ENCODE measurements at places on chromosomes 16 and 17.

DNA sequence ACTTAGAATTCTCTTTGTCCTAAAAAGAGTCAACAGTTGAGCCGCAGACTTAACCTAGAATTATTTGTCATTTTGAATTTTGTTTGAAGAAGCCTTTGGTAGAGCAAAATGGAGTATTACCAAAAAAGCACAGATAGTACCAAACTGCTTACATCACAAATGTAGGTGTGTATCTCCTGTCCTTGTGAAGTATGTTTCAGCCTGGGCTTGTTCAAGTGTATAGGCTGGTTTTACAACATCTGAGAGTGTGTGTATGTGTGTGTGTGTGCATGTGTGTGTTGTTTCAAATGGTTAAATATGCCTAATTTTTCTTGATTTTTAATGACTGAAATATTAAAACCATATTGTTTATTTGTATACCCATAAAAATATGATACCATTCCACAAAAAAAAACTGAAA, 188.7 kb upstream of the AXIN2 start:
- no peak for DNase-seq

DNA sequence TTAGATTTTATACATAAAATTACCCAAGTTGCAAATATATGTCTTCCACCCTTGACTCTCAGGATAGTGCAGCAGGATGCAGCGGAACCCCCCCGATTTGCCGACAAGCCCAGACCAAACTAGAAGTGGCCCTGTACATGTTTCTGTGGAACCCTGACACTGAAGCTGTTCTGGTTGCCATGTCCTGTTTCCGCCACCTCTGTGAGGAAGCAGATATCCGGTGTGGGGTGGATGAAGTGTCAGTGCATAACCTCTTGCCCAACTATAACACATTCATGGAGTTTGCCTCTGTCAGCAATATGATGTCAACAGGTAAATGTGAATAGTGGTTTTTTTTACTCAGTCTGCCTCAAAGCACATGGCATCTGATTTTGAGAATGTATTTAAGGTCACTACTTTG, 70.7 kb downstream of the OMG start:
- no peak for DNase-seq

DNA sequence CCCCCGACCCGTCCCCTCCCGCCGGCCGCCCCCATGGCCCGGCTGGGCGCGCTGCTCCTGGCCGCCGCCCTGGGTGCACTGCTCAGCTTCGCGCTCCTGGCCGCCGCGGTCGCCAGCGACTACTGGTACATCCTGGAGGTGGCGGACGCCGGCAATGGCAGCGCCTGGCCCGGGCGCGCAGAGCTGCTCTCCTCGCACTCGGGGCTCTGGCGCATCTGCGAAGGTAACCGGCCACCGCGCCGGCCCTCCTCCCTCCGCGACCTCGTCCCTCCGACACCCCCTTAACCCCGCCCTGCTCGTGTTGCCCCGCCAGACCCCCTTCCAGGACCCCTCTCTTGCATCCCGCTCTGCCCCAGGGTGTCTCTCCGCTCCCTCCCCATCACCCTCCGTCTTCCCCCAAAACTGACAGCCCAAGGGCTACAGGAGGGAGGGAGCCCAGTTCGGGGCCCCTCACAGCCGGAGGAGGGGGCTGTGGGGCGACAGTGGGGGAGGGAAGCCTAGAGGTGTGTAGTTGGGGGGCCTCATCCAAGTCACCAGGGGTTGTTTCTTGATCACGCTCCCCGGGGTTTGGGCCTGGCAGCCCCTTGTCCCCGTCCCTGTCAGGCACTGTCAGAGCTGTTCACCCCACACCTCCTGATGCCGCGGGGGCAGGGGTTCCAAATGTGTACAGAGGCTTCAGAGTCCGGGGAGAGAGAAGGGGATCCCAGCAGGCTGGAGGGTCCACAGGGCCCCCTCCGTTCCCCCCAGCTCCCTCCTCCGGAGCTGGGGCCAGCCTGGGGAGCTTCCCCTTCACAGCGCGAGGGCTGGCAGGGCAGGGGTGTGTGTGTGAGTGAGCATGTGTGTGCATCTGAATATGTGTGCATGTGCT, 794 bp downstream of the TMEM235 start:
- DNase-seq: no peak

DNA sequence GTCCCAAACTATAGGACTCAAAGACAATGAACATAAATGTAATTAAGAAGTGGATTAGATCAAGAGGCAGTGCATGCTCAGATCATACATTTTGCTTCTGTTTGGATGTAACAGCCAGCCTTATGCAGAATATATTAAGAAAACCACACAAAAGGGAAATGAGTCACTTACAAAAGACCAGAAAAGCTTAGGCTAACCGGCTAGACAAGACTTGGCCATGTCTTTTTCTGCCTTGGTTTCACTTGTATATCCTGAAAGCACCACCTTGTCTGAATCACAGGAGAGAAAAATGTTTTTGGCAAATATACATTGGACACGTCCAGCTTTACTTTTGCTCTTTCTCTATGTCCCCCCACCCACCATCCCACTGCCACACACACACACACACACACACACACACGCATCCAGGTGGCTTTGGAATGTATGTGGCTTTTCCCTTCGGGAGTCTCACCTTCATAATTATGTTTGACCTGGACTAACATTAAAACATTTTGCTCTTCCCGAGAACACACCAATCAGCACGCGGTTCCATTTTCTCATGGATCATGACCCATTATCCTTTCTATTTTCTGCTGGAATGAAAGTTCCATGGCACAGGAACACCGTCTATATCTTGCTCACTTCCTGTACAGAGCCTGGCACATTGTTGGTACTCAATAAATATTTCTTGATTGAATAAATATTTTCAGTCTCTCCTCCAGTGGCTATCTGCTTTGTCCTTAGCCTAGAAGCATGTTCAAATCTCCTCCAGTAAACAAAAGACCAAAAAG, 64.6 kb downstream of the CDK5R1 start:
- no peak for DNase-seq

DNA sequence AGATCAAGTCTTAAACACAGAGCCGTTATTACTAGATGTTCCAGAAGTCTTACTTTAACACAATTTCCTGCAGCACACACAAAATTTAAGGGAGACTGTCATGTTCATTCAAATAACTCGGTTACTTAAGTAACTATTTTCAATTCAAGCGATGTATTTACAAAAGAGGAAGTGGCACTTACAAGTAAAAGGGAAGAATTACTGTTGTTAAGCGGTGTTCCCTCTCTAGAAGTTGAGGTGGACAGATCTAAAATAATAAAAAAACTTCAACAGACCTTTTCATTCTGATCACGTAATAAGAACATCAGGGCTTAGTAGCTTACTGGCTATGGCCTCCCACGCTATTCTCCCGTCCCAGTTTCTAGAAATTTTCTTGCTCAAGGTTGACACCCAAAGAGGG, 26.2 kb upstream of the TXNDC11 start:
- no peak for DNase-seq

DNA sequence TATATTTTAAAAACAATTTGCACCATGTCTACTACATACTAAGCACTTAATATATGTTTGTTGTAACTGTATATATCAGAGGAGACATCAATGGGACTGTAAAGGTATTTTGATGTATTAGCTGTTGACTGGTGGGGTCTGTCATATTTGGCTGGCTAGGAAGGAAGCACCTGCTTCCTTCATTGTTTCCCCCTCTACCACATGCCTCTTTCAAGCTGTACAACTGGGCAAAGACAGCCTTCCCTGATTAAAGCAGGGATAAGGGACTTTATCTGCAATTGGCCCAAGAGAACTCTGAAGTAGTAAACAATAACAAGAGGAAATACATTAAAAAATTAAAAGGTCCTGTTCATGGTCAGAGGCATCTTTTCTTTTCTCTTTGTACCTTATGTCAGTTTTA, 5.5 kb upstream of the SLFN12L start:
- no peak for DNase-seq

- no peak for DNase-seq
Observed at GRCh38 chr17:40602445-40603443, 37.5 kb upstream of the CCR7 start.

DNA sequence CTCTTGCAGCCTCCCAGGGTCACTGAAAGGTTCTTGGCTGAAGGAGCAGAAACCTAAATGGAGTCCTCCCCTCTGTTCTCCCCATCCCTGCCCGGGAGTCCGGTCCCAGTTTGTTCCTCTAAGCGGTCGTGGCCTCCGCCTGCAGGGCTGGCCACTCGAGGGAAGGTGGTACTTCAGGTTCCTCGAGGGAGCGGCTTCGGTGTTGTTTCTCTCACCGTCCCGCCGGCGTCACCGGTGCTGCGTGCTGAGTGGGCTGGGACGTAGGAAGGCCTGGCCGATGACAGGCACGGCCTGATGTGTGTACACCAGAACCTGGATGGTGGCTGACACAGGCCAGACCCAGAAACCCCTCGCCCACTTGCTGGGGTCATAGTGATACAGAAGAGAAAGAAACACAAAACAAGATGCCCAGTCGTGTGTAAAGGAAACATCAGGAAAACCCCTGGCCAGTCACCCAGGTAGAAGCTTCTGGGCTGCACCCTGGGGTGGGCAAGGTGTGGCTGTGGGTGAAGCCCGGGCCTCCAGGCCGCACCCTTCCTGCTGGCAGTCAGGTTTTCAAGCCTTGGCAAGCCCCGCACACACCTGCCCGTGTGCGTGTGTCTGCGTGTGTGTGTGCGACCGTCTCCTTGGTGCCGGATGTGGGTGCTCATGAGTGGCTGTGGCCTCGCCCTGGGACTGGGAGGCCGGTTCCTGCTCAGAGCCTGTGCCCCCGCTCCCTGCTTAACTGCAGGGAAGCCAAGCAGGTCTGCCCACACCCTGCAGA, 52.0 kb downstream of the BAIAP2 start:
- no peak for DNase-seq

DNA sequence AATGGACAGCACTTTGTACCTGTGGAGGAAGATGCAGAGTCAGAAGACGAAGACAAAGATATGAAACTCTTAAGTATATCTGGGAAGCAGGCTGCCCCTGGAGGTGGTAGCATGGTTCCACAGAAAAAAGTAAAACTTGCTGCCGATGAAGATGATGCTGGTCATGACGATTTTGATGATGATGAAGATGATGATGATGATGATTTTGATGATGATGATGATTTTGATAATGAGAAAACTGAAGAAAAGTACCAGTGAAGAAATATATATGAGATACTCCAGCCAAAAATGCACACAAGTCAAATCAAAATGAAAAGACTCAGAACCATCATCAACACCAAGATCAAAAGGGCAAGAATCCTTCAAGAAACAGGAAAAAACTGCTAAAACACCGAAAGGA, 268.5 kb upstream of the EEF2KMT start:
- DNase-seq: no peak

DNA sequence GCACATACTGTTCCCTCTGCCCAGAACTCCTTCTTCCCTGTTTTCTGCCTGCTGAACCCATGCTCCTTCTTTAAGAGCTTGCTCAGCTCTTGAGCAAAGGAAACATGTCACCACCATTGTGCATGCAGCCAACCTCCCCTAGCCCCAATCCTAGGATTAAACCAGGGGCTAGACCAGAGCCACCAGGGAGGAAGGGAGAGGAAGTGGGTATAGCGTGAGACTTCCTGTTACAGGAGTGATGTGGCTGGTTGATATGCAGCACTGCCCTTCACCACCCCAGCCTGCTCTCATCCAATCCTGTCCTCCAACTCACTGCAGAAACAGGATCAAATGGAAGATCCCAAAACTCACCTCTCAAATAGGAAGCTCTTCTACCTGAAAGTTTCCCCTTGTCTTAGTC, 67.1 kb upstream of the CDH5 start:
- no peak for DNase-seq
